RWPE1 (cell line): ENCODE measurements at places on chromosomes 4 and X.

DNA sequence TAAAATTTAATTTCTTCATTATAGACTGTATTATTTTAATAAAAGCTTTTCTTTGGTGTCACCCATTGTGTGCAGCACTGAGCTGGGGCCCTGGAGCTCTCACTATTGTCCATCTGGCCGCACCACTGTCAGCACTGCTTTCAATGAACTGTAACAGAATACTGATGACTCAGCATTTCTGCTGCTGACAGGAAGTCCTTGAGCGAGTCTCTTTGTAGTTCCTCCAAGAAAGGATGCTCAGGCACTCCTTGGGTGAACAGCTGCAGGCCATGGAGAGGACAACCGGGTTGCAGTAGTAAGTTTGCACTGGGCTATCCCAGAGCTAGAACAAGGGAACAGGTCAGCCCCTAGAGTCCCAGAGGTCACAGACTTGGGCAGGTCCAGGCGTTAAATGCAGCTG lies 81.6 kb downstream of the SORBS2 start:
- DNase-seq, result no peak

- no peak for DNase-seq
Measured at GRCh38 chrX:69179380-69179911, 14.2 kb upstream of the PJA1 start.

GRCh38 chrX:110172215-110172614 lies 145.7 kb downstream of the AMMECR1 start:
- no peak for DNase-seq

DNA sequence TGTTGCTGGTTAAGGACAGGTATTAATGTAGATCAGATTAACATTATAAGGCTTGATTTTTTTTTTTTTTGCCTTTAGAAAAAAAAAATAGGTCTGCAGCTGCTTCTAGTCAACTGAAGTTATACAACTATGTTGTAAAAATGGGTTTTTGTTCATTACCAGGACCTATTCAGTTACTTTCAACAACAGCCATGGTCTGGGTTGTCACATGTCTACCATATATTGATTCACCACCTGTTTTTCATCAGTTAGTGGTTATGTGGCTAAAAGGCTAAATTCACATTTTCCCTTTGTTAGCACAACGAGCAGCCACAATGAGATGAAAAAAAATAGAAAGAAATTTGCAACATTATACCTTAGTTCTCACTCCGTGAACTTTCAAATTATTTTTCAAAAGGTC lies 45.5 kb downstream of the GLRB start:
- no peak for DNase-seq

DNA sequence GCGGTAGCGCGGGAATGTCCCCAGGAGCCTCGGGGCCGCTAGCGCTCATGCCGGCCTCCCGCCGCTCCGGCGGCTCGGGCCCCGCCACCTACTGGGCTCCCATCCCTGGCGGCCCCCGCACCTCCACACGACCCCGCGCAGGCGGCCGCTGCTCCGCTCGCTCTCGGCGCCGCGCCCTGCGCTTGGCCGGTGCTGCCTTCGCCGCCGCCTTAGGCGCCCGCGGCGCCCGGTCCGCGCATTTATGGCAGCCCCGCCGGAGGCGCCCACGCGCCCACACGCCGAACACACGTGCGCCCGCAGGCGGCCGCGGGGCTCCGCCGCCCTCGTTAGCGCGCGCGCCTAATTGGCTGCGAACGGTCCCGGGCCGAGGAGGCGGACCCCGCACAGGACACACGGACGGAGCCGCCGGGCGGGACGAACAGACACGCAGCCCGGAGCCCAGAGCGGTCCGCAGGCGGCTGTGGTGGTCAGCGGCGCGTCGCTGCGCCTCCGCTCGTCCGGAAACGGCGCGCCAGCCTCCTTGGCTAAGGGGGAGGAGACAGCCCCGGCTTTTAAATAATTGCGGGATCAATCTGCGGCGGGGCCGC lies at the start of gene NKX1-1:
TSS of gene NKX1-1 (minus strand) at position 49 of the 587 bp plus-strand sequence. CDS start at position 49, 0 bp downstream.
- no peak for DNase-seq

- no peak for DNase-seq
Measured at GRCh38 chr4:189002475-189002874, 863.2 kb downstream of the TRIML1 start.

DNA sequence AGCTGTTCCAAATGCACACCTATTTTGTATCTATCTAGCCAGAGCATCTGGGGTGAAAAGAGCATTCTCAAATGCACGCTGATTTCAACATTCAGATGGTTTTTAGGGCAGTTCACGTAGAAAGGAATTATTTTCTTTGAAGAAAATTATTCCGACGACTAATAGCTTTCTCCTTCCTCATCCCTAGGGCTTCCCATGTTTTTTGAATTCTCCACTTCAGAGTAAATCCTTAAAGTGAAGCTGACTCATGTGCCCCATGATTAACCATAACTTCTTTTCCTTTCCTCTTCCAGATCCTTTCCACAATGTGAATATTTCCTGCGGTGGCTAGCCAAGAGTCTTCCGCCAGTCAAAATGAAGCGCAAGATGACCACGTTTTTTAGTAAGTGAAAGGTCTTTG lies 86.7 kb upstream of the PDHA1 start:
- DNase-seq, result no peak

DNA sequence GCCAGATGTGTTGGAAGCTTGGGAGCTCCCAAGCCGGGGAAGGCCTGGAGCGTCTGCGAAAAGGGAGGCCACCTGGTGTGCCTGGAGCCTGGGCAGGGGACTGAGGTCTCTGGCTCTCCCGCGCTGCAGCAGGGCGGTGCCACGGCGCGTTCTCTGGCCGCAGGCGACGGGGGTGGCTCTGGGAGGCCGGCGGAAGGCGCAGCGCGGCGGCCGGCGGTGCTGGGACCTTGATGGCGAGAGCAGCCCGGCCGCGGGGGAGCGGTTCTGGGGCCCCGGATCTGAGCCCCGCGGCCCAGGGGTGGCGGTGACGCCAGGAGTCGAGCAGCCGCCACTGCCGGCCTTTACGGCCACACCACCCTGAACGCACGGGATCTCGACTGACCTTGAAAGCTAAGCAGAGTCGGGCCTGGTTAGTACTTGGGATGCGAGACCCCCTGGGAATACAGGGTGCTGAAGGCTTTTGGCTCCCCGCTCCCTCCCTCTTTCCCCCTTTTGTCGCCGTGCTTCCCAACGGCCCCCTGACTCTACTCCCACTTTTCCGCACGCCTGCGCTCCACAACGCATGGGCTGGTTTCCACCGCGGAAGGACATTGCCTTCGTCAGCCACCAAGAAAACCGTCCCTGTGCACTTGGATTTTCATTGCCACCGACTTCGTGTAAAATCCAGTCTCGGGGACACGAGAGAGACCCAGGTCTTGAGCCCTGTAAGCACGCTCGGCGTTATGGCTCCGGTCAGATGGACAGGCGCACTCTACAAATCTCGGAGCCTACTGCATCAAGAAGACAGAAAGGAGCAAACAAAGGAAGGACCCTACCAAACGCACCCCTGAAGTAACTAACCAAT lies 9.5 kb downstream of the FRG2 start:
- DNase-seq, result no peak

DNA sequence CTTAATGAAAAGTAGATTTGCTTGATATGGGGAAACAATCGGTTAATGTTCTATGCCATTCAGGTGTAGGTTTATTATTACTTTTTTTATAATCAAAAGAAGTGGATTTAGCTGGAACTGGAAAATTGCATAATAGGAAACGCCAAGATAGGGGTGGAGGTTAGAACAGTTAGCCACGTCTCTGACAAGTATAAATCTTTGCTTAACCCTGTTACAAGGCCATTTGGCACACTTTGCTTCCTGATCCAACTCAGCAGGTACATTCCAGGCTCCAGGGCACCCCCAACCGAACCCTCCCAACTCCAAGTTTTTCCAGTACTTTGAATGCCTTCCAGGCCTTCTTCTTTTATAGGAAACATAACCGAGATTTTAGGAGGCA lies 50.6 kb upstream of the ACSL4 start:
- DNase-seq, result no peak

- no peak for DNase-seq
Measured at GRCh38 chr4:2785613-2786012, 7.3 kb upstream of the SH3BP2 start.

DNA sequence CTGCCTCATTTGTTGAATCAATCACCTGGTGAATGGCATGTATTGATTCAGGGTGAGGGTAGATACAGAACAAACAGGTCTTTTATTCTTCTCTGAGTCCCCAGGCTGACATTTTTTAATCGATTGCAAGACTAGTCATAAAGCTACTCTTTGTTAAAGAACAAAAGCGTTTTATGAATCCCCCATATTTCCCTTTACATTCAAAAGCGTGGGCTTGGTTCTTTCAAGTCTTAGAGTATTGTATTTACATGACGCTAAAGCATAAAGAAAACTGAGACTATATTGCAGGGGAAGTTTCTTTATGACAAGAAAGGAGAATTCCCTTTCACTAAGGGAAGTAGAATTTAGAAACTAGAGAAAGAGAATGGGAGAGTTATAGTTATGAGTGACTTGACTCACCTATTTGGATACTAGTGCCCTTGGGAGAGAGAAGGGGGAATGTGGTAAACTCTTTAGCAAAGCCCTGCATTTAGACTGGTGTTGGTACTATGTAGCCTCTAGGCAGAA lies 69.3 kb upstream of the PDE5A start:
- no peak for DNase-seq

DNA sequence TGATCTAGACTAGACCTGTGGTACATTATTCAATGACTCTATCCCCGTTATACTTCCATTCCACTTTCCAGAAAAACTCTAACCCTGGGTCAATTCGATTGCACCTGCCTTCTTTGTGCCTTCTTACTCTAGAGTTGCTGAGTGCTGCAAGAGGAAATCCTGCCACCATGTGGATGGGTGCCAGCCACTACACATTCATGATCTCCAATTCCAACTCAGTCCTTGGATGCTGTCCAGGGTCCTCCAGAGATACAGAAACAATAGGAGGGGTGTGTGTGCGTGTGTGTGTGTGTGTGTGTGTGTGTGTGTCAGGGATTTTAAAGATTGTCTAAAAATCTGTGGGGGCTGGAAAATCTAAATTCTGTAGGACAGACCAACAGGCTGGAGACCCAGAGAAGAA lies 42.9 kb upstream of the INTS6L start:
- peak; percentile 37 for DNase-seq
